ENCODE measurements at places on chromosomes 4 and X.

- no peak for DNase-seq
Measured at GRCh38 chr4:104531390-104531789, 36.7 kb upstream of the CXXC4 start.

- no peak for DNase-seq
Measured at GRCh38 chr4:187608001-187608421, 387.6 kb upstream of the ZFP42 start.

GRCh38 chrX:72621625-72622485 lies 49.2 kb upstream of the HDAC8 start:
- no peak for DNase-seq

DNA sequence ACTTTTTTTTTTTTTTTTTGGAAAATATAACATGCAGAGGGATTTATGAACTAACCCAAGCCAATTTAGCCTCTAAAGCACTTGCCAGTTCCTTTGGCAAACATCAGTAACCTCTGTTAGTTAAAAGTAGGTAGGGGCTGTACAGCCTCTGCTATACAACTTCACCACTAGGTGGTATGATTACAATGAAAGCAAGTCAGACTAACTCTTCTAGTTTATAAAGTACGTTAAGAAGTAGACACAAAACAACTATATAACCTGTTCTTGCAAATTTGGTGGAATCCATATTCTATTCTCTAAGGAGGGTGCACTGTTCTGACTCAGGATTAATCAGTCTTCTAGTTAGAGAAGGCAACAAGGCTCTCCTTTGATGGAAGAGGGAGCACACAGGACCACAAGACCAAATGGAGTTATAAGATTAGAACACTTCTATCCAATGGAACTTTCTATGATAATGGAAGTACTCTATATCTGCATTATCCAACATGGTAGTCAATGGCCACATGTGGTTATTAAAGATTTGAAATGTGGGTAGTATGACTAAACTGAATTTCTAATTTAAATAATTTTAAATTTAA lies 12.8 kb downstream of the AIMP1 start:
- DNase-seq = no peak

- no peak for DNase-seq
Measured at GRCh38 chr4:48620831-48621230, 130.8 kb downstream of the ZAR1 start.

DNA sequence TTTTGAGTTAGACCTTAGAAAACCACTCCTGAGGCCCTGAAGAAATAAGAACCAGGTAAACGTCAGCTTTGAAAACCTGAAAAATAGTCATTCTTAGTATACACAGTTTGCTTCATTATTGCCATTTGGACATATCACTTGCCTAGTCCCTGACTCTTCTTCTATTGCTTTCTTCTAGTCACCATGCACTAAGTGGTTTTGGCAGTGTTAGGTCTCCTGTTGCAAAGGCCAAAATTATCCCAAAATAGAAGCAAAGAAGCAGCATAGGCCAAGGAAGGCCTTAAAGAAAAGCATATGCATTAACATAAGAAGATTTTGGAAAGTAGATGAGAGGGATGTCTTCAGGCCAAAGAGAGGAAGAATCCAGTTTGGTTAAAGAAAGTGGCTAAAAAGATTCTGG lies 24.1 kb upstream of the SMPX start:
- DNase-seq = no peak

- no peak for DNase-seq
Measured at GRCh38 chr4:183903021-183903760, 1.9 kb upstream of the STOX2 start.

DNA sequence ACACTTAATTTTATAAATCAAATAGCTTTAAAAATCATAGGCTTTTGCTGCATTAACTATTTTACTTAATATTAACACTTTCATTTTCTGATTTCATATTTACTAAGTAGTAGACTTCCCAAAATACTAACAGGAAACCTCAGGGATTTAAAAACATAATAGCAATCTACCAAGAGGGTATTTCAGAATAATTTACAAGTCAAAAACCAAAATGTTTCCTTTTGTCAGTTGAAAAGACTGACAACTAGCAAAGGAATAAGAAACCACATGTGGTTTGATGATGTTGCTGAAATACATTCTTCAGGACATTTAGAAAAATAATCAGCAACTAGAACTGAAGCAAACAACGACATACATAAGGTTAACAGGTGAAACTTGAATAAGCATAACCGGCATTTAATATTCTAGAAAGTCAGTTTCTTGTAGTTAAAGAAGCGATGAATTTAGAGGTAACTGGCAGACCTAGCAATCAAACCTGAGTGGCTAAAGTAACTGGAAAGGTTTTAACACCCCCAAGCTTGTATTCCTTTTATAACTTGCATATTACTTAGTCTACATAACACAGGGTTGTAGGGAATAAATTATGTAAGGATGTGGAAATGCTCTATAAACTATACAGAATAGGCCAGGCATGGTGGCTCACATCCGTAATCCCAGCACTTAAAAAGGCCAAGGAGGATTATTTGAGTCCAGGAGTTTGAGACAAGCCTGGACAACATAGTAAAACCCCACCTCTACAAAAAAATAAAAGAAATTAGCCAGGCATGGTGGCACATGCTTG lies 40.0 kb downstream of the DHX15 start:
- no peak for DNase-seq

- no peak for DNase-seq
Measured at GRCh38 chr4:30903502-30904214, 183.5 kb downstream of the PCDH7 start.

DNA sequence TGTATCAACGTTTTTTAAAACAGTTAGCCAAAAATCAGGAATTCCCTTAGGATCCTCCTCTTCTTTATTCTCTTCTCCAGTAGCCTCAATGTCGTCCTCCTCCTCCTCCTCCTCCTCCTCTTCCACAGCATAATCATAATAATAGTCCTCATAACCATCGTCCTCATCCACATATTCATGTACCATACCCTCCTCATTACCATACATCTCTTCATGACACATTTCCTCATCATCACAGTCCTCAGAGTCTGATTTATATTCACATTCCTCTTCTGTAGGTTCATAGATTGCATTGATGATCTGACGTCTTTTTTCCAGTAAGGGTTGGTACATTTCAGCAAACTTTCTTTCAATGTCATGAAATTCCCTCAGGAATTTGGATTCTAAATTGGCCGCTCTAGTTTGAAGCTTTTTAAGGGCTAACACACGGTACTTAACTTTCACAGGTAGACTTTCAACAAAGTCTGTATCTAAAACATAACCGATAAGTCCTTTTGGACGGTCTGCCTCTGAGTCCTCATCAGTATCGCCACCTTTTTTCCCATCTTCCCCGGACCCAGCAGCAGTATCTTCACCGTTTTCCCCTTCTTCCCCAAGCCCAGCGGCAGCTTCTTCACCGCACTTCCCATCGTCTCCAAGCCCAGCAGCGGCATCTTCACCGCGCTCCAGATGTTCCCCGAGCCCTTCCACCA lies 771 bp downstream of the NAP1L2 start:
- DNase-seq = no peak

DNA sequence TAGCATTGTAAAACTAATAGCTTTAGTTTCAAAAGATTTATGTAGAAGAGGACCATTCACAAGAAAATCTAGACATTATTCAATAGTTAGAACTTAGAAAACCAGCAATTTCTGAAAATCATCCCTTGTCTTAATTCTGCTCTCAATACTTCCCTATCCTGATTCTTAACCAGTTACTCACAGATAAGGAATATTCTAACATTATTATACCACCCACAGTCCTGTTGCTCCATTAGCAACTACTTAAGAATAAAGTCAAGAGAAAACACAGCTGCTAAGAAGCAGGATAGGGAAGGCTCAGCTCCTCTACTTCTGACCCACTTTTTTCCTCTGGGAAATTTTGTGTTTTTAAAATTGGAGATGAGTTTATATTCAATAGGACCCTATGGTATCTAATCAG lies 47.7 kb downstream of the PHKA1 start:
- no peak for DNase-seq

DNA sequence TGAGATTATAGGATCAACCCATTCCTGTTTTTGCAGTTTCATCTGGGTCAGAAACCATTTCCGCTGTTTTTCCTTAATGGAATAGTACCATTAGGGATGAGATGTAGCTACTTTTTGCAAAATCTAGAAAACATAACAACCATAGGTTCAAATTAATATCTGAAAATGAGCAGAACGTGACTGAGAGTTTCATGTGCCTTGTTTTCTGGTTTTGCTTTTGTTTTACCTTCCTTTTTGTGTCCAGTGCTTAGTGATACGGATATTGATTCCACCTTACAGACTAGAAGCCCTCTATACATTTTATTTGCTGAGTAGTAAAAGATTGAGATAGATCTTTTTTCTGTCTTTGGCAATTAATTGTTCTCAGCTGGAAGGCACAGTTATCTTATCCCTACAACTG lies 46.5 kb downstream of the SNX25 start:
- no peak for DNase-seq

- DNase-seq = no peak
Measured at GRCh38 chr4:58551676-58552075, 1441.5 kb upstream of the IGFBP7 start.

- no peak for DNase-seq
Measured at GRCh38 chr4:136489101-136489500, 1043.2 kb downstream of the PCDH18 start.

- DNase-seq = no peak
Measured at GRCh38 chr4:186642530-186642929, 81.1 kb downstream of the FAT1 start.

GRCh38 chrX:53071604-53072417 lies 10.4 kb upstream of the TSPYL2 start:
- peak; percentile 62 for DNase-seq

DNA sequence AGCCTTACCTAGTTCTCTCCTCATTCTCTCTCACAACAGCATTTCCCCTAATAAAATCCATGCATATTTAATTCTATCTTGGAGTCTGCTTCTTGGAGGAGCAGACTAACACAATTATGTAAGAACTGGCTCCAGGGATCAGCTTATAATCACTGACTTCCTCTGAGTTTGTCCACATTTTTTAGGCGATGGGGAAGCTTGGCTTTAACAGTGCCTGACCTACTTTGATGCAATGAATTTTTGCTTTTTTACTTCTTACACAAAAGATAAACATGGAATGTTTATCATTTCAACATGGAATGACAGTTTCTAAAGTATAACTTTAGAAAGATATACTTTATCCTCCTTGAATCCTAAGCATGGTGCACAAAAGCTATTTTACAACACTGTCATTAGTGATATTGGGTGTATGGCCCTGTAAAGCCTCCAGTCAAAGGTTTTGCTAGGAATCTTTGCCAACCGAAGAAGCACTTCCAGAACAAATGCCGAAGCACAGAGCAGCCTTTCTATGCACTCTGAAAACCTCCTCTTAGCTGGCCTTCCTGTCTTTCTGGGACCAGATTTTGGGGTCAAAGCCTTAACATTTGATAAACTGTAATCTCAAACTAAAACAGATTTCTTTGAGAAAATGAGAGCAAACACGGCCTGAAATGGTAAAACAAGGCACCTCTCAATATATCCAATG lies 736 bp downstream of the BDH2 start:
- DNase-seq = no peak

GRCh38 chrX:44474410-44474809 lies 68.2 kb downstream of the FUNDC1 start:
- DNase-seq = no peak

GRCh38 chrX:33128048-33128805 lies 83.1 kb downstream of the DMD start:
- no peak for DNase-seq

DNA sequence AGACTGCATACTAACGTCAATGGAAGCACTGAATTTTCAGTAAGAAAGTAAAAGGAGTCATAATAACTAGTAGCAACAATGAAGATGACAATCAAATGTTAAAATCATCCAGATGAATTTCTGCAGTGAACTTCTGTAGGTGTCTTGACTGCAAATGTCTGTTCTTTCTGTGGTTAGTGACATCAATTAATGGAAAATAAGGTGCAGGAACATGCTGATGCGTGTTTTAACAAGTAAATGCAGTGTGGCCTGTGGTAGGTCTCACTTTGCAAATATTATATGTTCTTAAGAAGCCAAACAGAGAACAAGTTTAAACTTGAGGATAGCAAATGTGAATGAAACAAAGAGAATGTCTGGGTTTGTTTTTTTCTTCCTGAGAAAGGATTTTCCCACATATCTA lies 2.6 kb upstream of the DTHD1 start:
- no peak for DNase-seq

- no peak for DNase-seq
Measured at GRCh38 chr4:38231626-38232025, 271.4 kb downstream of the PTTG2 start.

DNA sequence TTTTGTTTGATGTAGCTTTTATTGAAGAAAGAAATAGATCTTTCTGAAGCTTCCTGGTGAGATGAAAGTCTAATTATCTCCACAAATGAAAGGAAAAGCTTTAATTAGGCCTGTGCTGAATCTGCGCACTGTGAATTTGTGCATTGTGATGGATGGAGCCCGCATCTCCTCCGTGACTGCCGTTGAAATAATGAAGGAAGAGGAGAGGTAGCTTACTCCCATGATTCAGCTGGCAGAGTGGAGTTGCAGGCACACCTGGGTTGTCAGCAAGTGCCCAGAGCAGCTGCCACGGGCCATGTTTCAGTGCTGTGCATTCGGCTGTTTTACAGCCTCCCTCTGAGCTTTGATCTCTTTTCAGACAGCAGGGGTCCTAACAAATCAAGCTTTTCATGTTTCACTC lies 735.3 kb upstream of the TENM3 start:
- DNase-seq = no peak

- no peak for DNase-seq
Measured at GRCh38 chr4:7783541-7783940, 156.1 kb downstream of the AFAP1 start.

GRCh38 chr4:105710678-105711077 lies 2.1 kb downstream of the GSTCD start:
- no peak for DNase-seq

DNA sequence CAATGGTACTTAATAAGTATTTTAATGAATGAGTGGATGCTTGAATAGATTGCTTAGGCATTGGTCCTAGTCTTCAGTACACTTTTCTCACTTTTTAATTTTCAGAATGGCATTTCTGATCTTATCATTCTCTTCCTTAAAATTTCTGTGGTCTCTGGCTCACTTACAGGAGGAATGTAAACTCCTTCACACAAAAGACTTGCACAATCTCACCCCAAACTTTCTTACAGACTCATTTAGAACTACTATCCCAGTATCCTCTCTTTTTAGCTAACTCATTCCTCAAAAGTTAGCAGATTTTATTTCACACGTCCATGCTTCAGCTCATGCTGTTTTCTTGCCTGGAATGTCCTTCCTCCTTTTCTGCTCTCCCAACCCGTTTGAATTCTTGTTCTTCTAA lies 350.1 kb downstream of the GRXCR1 start:
- no peak for DNase-seq

DNA sequence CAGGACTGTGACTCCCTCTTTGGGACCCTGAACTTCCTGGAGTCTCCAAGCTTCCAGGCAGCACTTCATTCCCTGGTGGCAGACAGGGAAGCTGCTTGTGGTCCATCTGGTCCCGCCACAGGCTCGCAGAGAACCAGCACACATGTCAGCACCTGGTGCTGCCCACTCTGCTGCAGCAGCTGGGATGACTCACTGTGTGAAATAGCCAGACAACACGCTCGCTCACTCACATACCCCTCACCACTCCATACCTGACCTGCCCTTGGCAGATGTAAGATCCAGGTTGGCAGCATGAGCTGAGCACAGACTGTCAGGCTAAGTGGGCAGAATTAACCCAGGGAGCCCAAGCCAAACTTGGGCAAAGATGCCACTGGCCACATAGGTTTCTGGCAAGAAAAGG lies 613.5 kb downstream of the PCDH18 start:
- DNase-seq = no peak

- DNase-seq = no peak
Measured at GRCh38 chr4:40627540-40627939, 2.1 kb downstream of the RBM47 start.

GRCh38 chrX:115642895-115643530 lies 82.0 kb downstream of the PLS3 start:
- no peak for DNase-seq

GRCh38 chrX:530726-531610 lies 99.6 kb upstream of the SHOX start:
- no peak for DNase-seq
